ENCODE measurements at places on chromosomes 7 and 10.

GRCh38 chr7:87463982-87464381, 11.5 kb downstream of the ABCB4 start:
- no peak for DNase-seq

GRCh38 chr7:147014286-147014955, 897.8 kb downstream of the CNTNAP2 start:
- no peak for DNase-seq

DNA sequence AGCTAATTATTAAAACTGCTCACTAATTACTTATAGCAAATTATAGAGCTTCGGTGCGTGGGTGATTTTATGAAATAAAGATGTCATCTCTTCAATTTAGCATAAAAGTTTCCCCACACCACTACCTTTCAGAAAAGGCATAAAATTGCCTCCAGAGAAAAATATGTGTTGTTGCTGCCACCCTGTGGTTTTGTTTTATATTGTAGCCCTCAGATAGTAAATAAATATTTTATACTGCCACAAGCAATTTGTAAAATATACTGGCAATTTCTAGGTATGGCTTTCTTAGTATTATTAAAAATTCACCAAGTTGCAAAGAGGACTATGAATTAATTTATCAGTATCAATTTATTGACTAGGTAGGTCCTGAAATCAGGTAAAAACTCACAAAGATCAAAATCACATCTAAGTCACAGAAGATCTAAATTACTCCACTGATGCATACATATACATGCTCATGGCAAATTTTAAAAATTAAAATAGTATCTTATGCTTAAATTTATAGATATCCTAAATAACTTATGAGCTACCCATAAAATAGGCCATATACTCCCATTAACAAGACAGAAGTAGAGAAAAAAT, 26.5 kb downstream of the ASNS start:
- no peak for DNase-seq

DNA sequence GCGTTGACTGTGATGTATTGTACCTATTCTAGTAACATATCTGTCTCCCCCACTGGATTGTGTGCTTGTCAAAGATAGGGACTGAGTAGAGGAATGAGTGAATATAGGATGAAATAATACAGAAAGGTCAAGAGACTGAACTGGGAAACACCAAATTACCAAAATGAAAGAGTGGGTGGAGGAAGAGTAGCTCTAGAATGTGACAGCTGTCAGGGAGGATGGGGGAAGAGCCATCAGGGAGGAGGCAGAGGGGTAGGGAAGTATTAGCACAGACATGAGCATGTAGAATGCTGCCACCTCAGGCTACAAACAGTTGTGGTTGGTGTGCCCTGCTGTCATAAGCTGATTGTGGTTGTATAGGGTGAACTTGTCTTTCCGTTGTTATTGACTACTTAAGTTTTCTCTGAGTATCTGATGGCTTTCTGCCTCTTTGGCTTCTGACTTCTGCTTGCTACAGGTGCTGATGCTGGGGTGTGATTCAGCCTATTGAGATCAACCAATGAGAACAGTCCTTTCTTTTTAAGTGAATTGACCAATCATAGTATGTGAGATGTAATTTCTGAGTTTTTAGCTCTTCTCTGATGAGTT, 5.6 kb downstream of the CCSER2 start:
- no peak for DNase-seq

DNA sequence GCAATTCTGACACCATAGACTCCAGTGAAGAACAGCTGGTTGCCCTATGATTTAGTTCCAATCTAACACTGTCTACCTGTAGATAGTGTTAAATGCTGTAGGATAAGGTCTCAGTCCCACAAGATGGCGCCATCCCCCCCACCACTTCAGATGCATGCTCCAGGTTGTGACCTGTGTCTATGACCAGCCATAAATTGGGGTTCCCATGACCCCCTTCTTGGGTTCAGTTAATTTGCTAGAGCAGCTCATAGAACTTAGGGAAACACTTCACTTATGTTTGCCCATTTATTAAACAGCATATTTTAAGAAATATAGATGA, 13.1 kb downstream of the CCSER2 start:
- DNase-seq, result no peak

DNA sequence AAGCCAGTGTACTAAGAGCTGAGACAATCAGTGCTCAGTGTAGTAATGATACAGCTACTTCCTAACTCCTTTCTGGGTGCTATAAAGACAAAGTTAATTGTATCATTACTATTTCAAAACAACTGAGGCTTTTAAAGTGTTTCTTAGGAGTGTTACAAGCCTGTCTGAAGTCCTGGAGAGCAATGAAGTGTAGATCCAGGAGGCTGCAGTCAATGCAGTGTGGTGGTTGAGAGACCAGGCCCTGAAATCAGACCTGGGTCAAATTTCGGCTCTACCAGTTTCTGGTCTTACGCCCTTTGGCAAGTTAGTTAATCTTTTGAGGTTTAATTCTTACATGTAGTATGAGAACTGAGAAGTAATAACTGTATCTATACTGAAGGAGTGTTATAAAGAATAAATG, 387.0 kb downstream of the SDK1 start:
- DNase-seq, result no peak

GRCh38 chr7:55092975-55093373, 74.2 kb downstream of the EGFR start:
- no peak for DNase-seq

Measured in cerebellum (tissue), 4 donors.